CD4-positive, alpha-beta T cell treated with Interferon alpha-2 for 1 hour (primary cell): ENCODE measurements at places on chromosomes 3 and 15.

DNA sequence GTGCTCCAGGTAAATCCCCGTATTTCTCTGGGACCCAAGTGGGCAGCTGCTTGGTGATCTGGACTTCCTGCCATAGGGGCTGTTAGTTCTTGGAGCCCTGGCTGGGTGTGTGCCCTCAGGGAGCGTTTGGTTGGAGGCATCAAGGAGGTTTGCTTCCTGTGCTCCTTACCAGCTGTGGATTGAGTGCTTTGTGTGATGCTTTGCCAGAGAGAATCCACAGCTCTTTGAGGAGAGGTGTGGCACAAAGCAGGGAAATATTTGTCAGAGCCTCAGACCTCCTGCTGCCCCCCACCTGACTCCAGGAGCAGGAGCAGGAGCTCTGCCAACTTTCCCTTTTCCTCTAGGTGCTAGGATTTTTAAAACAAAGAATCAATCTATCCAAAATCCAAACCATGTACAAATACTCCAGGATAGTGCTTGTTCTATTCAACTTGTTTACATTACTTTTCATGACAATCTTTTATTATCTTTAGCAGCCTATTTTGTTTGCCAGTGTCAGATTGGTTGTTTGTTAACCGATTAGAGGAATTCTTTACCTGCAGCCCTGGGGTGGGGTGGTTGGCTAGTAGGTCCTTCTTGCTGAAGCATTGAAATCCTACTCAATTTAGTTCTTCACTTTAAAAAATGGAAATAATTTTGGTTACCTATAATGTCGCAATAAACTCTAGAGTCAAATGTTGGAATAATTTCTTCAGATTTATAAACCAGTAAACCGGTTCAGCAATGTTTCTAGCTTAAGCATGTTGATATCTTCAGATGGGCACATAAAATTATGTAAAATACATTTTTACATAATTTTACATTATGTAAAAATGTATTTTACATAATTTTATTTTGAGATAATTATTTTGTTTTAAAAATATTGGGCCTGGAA, 2.5 kb downstream of the CTDSPL start:
- no peak for DNase-seq

DNA sequence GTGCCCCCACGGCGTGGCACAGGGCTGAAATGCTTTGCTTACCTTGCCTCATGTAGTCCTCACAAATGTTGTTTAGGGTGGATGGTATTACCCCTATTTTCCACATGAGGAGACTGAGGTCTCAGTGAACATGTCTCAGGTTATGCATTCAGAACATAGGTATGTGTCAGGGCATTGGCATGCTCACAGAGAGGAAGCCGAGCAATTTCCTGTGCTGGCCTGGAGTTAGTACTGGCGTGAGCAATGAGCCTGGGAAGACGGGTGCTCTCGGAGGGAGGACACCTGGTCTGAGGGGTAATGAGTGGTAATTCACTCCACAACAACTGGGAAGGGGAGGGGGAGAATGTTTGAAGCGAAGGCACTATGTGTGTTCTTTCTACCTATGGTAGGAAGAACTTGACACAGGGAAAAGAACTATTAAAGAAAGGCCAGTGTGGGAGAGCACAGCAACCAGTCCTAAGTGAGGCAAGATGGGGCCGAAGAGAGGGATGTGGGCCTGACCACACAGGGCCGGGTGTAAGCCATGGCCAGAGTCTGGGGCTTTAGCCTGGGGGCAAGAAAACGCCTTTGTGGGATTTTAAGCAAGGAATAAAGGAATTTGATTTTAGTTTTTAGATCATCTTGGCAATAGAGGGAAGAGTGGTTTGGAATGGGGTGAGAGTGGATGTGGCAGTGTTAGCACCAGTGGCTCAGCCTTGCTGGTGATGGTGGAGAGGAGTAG, 4.9 kb upstream of the FAM131A start:
- no peak for DNase-seq

GRCh38 chr3:63167113-63167512, 111.0 kb upstream of the SYNPR start:
- no peak for DNase-seq

DNA sequence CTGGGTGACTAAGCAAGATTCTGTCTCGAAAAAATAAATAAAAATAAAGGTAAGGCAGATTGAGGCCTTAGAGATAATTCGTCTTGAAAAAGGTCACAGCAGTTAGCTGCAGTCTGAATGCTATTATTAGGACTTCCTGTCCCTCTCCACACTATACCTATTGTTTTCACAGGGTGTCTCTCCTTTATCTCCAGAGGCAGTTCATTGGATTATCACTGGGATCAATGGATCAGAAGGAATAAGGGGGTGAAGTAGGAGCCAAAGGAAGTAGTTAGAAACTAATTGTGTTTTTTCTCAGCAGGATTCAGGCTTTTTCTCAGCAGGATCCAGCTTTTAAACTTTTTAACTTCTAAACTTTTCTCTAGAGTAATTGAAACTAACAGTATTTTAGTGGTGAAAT, 326.9 kb downstream of the IL5RA start:
- DNase-seq = no peak

DNA sequence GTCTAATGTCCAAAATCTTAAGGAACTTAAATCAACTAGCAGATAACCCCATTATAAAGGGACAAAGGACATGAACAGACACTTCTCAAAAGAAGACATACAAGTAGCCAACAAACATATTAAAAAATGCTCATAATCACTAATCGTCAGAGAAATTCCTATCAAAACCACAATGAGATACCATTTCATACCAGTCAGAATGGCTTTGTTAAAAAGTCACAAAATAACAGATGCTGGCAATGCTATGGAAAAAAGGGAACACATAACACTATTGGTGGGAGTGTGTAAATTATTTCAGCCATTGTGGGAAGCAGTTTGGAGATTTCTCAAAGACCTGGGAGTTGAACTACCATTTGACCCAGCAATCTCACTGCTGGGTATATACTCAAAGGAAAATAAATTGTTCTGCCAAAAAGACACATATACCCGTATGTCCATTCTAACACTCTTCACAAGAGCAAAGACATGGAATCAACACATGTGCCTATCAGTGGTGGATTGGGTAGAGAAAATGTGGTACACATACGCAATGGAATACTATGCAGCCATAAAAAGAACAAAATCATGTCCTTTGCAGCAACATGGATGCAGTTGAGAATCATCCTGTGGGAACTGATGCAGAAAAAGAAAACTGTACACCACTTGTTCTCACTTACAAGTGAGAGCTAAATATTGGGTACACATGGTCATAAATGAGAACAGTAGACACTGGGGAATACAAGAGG, 78.5 kb downstream of the TCF12 start:
- no peak for DNase-seq

DNA sequence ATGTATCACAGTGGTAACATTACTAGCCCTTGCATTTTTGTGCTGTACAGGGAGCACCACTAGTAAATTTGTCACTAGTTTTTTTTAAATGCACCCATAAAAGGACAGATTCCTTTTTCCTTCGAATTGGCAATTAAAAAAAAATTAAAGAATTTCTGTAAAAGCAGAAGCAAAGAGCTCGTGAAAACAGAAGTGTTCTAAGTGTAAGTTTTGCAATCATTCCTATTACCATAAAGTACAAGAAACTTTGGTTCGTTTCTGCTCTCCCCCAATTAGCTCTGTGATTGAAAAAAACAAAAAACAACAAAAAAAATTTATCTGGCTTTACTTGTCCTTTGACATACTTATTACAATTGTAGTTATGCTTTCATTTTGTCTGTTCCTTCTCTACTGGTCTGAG, 5.3 kb downstream of the SERP1 start:
- no peak for DNase-seq

DNA sequence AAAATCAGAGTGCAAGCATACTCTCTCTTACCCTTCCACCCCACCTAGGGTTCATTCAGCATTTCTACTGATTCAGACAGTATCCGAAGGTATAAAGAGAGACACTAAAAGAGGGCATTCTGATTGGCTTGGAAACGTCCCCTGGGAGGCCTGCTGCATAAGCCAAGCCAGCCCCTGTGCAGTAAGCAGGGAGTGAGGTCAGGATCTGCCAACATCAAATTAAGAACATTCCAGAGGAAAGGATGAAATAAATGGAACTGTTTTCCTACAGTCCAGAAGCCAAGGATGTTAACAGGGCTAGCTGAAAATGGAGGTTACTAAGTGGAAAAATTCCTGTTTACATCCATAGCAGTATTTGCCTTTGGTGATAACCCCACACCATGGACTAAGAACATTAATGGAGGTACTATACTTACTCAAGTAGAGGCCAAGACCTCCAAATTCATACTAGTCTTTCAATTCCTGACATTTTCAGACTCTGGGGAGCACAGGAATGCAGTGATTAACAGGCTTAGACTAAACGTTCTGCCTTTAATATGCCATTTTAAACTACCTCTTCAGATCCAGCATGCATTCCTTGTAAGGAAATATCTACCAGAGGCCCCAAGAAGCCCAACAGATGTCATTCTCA, 34.5 kb downstream of the NPTN start:
- no peak for DNase-seq

DNA sequence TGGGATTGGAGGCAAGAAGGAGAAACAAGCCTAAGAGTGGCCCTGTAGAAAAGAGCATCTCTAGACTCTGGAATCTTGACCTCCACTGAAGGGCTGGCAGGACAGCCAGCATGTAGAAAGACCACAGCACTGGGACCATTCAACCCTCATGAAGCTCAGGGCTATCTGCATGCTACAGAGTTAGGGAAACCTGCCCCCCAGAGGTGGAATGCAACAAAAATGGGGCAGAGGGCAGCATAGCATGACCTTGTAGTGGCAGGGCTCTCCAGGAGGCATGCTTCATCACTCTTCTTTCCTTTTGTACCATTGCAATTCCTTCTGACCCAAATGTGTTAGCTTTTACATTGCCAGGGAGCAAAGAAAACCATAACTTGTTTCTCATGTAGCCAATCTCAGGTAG, 445.4 kb downstream of the EPHB1 start:
- DNase-seq = no peak

- DNase-seq = no peak
Measured at GRCh38 chr15:68239025-68239424, 9.5 kb upstream of the CLN6 start.

- no peak for DNase-seq
Measured at GRCh38 chr15:33380406-33380805, 69.6 kb downstream of the RYR3 start.

GRCh38 chr3:185959609-185960521, 22.1 kb upstream of the TRA2B start:
- DNase-seq = no peak

DNA sequence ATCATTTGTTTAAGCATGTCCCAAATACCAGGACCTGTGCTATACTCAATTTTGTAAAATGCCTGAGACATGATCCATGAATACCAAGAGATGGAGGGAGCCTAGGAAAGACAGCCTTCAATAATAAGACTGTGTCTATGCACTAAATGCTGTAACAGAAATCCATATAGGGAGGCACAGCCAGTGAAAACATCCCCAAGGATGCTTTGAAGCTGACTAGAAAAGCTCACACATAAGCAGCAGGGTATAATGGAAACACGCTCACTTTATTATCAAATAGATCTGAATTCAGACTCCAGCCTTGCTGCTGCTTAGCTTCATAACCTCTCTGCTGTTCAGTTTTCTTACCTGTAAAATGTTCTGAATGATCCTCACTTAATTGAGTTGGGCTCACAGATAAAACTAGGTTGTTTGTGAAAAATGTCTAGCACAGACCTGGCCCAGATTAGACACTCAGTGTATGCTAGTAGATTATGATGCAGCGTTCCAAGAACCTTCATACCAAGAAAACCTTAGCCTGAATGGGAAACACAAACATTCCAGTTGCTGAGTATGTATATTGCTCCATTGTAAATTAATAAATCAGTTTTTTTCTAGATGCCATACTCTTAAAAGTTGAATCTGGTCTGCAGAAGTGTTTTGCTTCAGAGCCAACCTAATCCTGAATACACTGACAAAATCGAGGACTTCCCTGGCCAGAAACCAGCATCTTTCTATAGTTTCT, 3.8 kb upstream of the LARP6 start:
- no peak for DNase-seq

DNA sequence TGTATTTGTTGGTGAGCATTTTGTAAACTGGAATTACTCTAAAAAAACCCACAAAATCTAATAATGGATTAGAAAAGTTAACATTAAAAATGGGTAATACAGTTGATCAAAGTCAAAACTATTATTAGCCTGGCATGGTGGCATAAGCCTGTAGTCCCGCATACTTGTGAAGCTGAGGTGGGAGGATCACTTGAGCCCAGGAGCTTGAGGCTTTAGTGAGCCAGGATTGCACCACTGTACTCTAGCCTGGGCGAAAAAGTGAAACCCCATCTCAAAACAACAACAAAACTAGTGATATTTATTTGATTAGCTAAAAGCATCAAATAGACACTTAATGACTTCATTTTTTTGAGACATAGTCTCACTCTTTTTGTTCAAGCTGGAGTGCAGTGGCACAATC, 3.6 kb downstream of the SNX1 start:
- DNase-seq = no peak

DNA sequence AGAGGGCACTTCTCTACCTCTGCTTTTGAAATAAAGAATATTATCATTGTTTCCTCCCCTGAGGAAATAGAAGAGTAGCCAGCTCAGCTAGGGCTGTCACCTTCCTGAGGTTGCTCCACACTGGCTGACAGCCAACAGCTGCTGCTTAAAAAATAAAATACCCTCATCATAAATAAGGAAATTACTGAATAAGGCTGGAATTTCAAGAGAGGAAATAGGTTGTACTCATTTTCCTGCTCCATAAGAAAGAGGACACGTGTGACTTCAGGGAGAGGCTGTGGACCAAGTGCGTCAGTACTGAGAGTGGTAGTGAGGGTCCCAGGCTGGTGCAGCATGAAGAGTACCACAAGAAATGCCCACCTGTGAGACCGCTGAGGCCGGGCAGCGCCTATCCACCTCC, 8.1 kb upstream of the C2CD4B start:
- DNase-seq = no peak

DNA sequence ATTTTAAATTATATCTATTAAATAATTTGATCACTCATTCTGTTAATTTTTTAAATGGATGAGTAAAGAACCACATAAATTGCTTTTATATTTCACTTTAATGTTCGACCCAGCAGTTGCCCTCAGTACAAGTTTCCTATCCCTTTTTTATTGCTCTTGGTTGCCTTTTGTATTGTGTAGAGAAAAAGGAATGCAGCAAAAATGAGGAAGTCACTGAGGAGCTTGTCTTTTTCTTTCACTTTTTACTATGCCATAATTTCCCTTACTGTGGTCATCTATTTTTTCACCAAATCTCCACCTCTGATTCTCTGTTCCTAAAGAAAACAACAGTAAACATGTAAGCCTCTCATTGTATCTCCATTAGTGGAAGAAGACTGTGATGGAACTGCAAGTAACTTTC, 122.7 kb downstream of the B3GALNT1 start:
- DNase-seq = no peak
